ENCODE measurements at places on chromosomes 7 and 10.

- no peak for DNase-seq
Measured at GRCh38 chr10:128734161-128734560, 607.9 kb upstream of the MKI67 start.

DNA sequence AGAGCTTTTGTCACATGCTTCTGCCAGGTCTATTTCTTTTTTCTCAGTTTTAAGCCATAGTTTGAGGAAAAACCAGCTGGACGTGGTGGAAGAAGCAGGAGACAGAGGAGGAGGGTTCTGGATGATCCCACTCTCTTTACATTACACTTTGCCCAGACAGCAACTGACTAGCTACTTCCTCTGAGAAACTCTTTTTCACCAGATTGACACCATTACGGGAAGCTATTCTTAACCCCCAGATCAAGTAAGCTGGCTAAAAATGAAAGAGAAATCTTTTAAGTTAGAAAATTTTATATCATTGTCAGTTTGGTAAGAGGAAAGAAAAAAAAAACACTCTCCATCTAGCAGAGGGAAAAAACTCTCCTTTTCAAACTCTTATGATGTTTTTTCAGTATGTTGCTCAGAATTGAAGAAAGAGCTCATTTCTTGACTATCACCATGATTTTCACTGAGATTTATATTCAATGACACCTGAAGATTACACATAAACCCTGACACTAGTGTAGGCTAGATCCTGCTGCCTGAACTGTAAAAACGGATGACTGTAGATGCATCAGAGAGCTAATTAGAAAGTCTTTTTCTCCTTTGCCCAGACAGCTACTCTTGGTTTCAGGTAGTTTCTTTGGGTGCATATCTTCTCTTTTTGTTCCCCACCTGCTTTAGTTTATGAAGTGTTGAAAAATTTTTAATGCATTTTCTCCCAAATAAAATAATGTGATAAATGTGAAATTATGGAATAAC, 203.1 kb downstream of the TFEC start:
- no peak for DNase-seq

DNA sequence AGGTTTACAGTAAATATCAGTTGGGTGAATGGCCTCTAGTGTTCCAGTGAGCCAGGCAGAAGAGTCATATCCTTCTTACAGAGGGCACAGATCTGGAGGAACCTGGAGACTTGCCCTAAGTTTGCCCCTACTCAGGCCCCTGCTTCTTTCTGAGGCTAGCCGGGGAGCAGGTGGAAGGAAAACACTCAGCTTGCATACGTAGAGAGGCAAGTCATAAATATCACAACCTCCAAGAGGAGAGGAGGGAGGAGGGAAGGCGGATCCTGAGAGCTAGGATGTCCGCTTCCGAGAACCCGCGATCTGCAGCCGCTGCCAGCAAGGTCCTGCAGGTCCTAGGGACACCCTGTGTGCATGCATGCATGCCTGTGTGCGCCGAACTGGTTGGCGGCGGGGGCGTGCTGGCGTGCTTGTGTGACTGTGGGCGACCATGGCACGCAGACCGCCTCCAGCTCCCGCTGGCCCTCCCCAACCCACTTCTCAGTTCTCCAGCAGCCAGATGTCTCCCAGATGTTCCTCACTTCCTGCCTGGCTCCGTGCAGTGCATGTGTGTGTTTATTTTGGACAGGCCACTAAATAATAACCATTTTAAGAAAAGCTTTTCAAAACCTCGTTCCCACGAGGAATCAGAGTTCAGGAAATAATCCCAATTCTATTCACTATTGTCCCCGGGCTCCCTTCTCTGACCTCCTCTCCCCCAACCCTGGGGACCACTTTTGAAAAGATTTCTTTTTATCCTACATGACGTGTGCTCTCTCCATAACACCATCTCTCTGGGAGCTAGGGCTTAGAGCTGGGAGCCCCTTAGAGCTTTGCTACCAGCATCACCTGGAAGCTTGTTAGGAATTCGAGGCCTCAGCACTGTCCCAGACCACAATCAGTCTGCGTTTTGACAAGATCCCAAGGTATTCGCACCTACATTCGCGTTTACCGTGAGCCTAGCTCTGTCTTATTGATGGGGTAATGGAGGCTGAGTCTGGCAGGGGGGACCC, 32.4 kb downstream of the UNC5B start:
- no peak for DNase-seq

DNA sequence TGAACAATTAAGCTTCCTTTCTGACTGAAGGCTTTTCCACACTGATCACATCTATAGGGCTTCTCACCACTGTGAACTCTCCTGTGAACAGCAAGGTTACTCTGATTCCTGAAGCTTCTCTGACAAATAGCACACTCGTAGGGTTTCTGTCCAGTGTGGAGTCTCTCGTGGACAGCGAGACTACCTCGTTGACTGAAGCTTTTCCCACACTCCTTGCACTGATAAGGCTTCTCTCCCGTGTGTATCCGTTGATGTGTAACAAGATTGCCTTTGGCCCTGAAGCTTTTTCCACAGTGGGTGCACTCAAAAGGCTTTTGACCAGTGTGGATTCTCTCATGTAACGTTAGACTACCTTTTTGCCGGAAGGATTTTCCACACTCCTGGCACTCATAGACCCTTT, 4.4 kb downstream of the ZNF32 start:
- no peak for DNase-seq

DNA sequence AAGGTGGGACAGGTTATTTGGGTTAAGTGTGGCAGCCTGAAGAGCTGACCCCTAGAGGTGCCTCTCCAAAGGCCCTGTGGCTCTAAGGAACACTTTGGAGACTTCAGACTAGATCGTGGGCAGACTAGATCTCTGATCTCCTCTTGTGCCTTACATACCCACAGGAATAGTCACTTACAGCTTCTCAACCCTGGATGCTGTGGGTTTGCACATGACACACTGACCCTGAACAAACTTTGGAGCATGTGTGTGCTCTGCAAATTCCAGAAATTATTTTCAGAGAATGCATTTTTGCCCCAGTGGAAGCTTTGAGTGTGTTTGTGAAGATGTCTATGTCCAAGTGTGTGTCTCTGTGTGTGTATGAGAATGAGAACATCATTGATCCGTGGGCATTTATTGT, 119.6 kb downstream of the EMX2 start:
- DNase-seq = no peak

DNA sequence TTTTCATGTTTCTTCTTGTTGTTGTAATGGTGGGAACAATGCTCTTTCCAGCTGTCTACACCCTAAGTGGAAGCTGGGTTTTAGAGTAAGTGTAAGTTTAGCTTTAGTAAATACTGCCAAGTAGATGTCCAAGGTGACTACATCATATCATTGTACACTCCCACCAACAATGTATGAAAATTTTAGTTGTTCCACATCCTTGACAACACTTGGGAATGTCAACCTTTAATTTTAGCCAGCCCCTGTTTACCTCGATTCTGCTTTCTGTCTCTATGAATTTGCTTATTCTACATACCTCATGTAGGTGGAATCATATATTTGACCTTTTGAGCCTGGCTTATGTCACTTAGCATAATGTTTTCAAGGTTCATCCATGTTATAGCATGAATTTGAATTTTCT, 93.0 kb downstream of the MTPAP start:
- DNase-seq = no peak

- no peak for DNase-seq
Measured at GRCh38 chr10:103807996-103808395, 47.4 kb downstream of the SH3PXD2A start.

GRCh38 chr7:65972976-65973375, 9.0 kb downstream of the GUSB start:
- no peak for DNase-seq

DNA sequence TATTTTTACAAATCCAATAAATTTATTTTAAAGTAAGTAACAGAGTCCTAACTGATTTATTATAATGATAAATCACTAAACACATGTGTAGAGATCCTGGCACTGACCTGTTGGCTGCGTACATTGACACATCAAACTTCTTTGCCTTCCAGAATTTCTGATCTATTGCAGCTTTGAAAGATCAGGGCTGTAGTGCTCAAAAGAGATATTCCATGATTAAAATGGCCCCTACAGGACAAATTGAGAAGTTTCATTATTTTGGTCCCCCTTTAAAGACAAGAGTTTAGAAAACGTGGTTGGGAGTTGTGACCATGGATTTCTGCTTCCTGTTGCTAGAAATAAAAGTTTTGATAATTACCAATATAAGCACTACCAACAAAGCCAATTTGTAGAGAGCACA, 87.7 kb upstream of the PDK4 start:
- no peak for DNase-seq

GRCh38 chr7:151897161-151897731, 20.3 kb upstream of the PRKAG2 start:
- DNase-seq = no peak

DNA sequence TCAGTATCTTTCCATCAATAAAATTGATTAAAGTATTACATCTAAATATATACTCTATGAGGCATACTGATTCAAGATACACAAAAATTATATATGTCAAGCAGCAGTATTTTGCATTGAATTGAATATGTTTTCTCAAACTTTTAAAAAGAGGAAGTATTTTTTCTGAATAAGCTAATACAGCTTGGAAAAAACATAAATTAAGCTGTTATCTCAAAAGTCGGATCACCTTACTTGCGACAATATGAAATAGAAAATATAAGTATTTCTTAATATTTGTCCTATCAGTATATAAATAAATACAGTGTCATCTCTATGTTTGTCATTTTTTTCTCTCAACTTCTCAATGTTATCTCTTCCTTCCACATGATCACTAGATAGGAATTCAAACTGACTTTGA, 139.3 kb downstream of the MBL2 start:
- DNase-seq = no peak

- DNase-seq = no peak
Measured at GRCh38 chr7:156004265-156005201, 192.3 kb upstream of the SHH start.

GRCh38 chr7:36985316-36985715, 261.0 kb upstream of the AOAH start:
- no peak for DNase-seq

DNA sequence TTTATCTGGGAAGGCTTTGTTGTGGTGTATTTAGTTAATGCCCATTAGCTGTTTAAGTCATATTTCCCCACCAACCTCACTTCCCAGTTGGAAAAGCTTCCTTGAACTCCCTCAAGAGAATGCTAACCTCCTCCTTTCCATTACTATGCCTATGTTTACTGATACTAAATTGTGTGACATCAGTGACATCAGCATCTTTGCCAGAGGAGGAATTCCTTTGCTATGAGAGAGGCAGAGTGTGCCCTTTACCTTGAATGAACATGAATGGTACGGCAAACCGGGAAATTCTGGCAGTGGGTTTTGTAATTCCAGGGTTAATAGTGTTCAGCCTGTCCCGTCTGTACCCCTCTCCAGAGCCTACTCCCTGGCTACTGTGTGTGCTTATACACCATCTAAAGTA, 22.1 kb upstream of the GLCCI1 start:
- DNase-seq = no peak

DNA sequence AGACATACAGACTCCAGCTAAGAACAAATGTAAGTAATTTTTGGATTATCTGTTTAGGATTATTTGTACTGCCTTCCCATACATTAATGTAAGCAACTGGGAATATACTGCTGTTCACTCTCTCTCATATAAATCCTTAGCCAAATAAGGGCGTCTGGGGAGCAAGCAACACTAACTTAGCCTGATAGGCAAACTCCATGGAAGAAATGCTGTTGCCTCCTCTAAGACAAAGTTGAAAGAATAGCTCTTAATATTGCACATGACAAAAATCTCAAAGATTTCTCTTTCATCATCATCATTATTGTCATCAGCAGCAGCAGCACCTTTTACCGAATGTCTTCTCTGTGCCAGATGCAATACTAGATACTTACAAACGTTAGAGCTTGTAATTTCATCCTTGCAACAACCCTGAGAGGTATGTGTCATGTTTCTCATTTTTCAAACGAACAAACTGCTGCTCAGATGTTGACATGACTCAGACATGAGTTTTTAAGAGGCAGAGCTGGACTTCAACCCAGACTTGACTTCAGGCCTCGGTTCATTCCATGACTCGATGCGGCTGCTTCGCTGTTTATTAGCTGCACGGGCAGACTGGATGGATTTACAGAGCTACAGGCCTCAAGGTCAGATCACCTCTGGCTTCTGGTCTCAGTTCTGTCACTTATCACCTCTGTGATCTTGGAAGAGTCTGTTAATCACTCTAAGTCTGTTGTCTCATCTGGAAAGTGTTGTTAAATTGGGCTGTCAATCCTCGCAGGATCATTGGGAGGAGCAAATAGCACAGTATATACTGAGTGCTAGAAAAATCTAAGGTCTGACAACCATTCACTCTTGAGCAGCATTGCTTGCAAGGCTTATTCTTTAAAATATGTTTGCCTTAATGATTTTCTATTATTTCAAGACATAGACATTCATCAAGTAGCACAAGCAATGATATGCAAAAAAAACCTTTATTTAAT, 126.3 kb upstream of the CELF2 start:
- DNase-seq = no peak

GRCh38 chr7:108038986-108039385, 36.0 kb upstream of the LAMB1 start:
- DNase-seq = no peak

GRCh38 chr10:73205081-73205480, 37.2 kb downstream of the FAM149B1 start:
- DNase-seq = no peak

GRCh38 chr7:131625817-131626372, 69.5 kb upstream of the PODXL start:
- no peak for DNase-seq

DNA sequence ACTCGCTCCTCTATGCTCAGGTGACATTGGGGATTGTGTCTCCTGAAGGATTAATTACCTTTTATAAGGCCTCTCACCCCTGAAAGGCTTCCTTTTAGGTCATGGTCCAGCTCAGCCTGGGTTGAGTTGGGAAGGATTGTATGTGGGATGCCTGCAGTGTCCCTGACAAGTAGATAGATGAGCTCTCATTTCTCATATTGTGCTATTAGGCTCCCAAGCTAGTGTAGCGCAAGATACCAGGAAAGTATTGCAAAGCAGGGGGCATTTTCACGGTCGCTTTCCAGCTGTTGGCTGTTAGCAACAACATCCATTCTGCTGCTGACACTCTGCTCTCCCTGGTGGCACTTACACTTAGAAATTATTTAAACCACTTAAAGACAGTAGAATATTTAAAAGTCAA, 31.9 kb downstream of the NXPH1 start:
- DNase-seq = no peak

- peak; percentile 69 for DNase-seq
Measured at GRCh38 chr10:101014230-101014884, 14.7 kb downstream of the LZTS2 start.

DNA sequence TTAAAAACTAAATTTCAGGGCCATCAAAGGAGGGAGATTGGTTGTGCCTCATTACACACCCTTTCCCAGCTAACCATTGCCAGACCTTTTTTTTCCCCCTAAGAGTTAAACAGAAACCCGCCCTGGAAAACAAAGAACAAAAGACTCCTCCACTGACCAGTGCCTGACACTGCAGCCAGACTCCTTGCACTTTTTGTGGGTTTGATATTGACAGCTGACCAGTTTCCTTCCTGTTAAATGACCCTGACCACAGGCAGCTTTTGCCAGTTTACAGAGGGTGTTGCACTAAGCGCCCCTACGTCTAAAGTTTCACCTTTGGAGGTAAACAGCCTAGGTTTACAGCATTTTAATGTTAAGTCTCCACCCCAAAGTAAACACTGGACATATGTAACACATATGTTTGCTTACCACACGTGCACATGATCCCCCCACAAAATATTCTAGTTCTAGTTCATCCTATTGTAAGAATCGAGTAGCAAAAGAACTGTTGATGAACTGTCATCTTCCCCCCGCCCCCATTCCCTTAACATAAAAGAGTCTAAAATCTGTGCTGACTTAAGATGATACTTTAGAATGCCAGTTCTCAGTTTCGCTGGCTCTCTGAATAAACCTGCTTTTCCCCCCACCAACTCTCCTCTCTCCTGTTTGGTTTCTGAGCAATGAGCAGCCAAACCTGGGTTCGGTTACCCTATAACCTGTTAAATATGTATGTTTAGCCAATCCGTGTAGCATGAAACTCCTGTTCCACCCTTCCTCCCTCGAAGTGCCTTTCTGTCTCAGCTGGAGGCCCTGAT, 38.0 kb downstream of the FOXI2 start:
- DNase-seq = no peak
